ENCODE measurements at places on chromosomes 13 and 19.

GRCh38 chr13:51125495-51126226 lies 14.6 kb upstream of the C13orf42 start:
- ATAC-seq = peak; percentile 78

GRCh38 chr19:47614021-47614295 lies 5.0 kb downstream of the BICRA start:
- no peak for ATAC-seq

GRCh38 chr19:34184880-34185491 lies 12.7 kb downstream of the LSM14A start:
- ATAC-seq = peak; percentile 65

DNA sequence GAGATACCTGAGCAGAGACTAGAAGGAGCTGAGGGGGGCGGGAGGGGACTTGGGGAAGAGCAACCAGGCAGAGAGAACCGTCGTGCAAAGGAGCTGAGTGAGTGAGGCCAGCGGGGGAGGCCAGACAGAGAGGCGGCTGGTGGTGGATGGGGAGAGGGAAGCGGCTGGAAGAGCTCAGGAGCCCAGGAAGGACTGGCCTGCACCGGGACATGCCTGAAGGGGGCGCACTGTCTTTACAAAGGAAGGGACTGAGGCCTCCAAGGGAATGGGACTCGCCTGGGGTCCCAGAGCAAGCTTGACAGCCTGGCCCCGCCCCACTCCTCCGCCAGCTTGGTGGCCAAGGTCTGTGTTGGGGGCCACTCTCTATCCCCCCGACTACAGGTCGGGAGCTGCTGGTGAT lies 14.9 kb downstream of the ONECUT3 start:
- peak; percentile 33 for ATAC-seq
